Glutamatergic neuron (in vitro differentiated cells): ENCODE measurements at places on chromosomes 6 and 20.
A peak's percentile ranks its signal among the peaks of the same experiment; 100 is the strongest.

- DNase-seq, result no peak
These were observed 33.6 kb downstream of the MAFB start for GRCh38 chr20:40655451-40655850.

- DNase-seq, result no peak
These were observed 570 bp upstream of the FANCE start for GRCh38 chr6:35451354-35452182.

GRCh38 chr6:64081453-64081852, 445.9 kb downstream of the PHF3 start:
- DNase-seq, result no peak

DNA sequence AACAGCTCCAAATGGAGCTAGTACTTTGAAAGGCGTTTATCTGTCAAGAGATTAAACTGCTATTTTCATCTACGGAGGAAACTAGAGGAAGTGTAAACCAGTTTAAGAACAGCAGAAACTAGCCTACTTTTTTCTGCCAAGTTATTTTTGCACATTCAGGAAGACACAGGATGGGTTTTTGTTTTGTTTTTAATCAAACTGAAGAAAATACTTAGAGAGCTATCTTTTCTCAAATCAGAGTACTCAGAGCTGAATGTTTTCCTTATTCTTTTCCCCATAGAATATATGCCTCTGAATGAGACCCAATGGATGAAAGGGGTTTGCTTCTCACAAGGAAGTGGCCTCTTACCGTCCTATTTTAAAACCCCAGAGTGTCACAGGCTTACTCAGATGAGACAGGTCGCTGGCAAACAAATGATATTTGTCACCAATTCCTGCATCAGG, 538.5 kb downstream of the CD83 start:
- no peak for DNase-seq

DNA sequence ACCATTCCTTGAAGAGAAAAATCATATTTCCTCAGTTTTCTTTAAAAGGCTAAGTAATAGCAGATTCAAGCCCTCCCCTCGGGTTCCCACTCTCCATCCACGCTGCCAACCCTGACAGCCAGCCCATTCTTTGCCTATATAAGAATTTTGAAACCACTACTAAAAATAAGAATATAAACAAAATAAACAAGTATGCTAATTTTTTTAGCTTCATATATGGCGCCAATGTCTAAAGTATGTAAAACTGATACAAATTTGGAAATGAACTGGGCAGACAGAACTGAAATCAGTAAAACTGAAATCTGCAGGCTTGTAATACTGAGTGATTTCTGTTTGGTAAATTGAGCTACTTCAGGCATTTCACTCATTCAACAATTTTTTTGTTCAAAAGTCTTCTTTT, 19.0 kb downstream of the ELOVL2 start:
- no peak for DNase-seq

GRCh38 chr6:56399672-56400263, 152.4 kb upstream of the COL21A1 start:
- no peak for DNase-seq

GRCh38 chr6:8321671-8322404, 113.5 kb downstream of the SLC35B3 start:
- no peak for DNase-seq

- DNase-seq, result no peak
These were observed 9.2 kb upstream of the GABRR2 start for GRCh38 chr6:89324304-89324703.

DNA sequence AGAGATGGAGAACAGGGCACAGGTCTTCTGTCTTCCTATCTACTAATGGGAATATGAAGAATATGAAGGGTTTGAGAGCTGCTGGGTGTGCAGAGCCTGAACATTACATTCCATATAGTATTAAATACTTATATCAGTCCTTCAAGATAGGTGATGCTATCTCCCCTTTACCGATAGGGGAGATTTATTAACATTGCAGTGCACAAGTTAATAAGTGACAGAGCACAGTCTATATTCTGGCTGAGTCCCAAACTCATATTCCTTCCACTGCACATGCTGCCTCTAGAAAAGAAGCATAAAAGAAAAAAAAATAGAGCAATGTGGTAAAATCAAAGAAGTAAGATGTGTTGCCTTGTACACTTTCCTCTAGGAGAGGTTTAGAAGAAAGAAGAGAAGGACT, 18.5 kb upstream of the KIAA0408 start:
- DNase-seq, result no peak

GRCh38 chr20:46552460-46553420, 2.3 kb upstream of the OCSTAMP start:
- no peak for DNase-seq

DNA sequence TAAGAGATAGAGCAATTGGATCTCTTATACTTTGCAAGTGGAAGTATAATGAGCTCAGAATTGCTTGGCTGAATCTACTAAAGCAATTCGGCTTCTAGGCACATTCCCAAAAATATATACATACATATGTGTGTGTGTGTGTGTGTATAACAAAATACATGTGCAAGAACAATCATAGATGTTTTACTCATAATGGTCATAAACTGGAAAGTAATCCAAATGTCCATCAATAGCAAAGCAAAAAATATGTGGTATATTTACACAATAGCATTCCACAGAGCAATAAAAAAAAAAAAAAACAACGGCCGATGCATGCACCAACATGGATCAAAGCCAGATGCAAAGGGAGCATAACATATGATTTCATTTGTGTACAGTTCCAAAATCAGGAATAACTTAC, 707.9 kb downstream of the RFPL4B start:
- DNase-seq, result no peak

- no peak for DNase-seq
These were observed 45.1 kb downstream of the GABRR2 start for GRCh38 chr6:89269981-89270380.

DNA sequence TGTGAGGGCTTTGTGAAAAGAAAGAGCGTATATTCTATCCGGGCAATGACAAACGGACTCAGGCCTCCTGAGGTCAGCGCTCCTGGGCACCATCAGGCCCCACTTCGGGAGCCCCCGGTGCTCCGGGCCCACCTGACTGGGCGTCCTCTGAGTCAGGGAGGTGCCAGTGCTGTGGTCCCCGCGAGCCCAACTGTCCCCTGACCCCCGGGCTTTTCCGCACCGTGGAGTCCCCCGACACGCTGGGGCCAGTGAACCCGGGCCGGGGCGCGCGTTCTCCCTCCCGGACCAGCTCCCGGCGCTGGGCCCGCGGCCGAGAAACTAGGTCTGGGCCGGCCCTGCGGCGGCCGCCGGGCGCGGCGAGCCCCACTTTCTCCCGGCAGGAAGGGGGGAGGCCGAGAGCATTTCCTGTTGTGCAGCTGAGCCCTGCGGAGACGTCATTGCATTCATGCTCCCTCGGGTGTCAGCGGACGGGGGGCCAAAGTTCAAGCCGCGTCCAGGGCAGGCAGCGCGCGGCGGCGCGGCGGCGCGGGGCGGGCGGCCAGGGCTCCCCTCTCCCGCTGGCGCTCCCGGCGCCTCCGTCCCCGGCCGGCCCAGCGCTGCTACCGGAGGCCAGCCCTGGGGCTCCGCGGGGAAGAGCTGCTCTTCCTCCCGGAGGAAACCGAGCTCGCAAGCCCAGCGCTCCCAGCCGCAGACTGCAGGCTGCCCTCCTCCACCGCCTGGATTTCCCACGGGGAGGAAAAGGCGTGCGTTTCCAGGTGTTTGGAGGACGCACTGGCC, 18.3 kb downstream of the HIVEP2 start:
- peak; percentile 82 for DNase-seq

GRCh38 chr6:6556738-6557503, 31.6 kb upstream of the LY86 start:
- peak; percentile 48 for DNase-seq

DNA sequence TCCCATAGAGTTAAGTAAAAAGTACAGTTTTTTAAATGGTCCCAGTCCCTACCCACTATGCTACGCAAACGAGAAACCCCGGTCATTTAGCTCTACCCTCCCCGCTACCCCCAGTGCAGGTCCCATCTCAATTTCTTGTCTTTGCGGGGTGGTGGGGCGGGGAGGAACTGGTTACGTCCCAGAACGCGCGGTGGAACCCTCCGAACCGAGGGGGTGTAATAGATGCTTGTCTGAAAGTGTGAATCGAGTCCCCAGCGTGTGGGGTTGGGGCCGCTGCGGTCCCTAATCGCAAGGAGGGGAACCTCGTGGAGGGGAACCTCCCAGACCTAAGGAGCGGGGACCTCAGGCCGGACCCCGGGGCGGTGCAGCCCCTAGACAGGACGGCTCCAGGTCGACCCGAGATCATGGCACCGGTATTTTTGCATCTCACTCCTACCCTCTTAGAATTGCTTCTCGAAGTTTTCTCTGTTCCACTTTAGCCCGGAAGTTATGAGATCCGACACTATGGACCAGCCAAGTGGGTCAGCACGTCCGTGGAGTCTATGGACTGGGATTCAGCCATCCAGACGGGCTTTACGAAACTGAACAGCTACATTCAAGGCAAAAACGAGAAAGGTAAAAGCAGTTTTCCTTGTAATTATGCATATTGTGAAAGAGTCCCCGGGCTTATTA, 779 bp downstream of the HEBP2 start:
- peak; percentile 26 for DNase-seq

- DNase-seq, result no peak
These were observed 174.5 kb downstream of the LINC00237 start for GRCh38 chr20:20931632-20932031.

GRCh38 chr20:16528078-16528477, 45.2 kb downstream of the KIF16B start:
- DNase-seq, result no peak

DNA sequence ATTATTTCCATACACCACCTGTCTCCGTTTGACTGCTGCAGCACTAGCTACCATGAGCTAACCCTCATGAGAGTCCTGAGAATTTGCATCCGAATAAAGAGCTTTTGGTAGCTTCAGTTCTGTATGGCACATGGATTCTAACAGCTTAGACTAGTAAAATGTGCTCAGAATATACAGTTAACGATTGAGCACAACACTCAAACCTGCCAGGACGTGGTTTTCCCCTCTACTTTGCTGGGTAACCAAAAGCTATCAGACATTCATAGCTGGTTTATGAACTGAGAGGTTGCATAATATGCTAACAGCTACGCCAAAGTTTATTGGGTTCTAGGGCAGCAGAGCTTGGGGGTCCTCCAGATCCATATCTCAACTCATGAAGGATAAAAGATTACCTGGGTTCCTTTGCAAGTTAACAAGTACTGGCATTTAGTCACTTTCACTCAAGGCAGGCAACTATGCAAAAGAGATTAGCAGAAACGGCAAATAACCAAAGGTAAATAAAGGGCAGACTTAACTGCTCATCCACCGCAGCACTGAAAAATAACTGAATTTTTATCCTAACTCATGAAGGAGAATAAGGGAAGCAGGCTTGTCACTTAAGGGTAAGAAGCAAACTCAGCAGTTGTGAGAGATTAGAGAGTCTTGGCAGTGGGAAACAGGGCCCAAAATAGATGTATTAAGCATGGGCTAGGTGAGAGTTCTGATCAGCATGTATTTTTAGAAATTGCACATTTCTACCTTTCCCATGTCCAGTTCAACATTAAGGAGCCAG, 29.4 kb downstream of the NUDT3 start:
- DNase-seq, result no peak

DNA sequence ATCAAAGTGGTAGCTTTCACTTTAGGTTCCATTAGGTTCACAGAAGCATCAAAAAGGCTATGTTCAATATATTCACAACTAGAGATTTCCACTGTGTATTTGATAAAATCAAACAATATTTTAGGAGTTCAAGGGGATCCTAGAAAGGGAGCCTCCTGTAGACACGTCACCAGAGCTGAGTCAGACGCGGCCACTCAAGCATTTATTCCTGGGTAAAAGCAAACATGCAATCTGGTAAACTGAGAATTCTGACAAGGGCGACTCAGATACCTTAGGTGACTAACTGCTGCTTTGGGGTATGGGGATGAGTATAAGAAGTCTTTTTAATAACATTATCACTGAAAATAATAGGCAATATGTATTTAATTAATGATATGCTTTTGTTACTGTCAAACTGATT, 118.7 kb upstream of the HMGN3 start:
- DNase-seq, result no peak

- DNase-seq, result no peak
These were observed 70.4 kb downstream of the FYN start for GRCh38 chr6:111802720-111803330.

- no peak for DNase-seq
These were observed 117.4 kb downstream of the VEGFA start for GRCh38 chr6:43887340-43887858.

DNA sequence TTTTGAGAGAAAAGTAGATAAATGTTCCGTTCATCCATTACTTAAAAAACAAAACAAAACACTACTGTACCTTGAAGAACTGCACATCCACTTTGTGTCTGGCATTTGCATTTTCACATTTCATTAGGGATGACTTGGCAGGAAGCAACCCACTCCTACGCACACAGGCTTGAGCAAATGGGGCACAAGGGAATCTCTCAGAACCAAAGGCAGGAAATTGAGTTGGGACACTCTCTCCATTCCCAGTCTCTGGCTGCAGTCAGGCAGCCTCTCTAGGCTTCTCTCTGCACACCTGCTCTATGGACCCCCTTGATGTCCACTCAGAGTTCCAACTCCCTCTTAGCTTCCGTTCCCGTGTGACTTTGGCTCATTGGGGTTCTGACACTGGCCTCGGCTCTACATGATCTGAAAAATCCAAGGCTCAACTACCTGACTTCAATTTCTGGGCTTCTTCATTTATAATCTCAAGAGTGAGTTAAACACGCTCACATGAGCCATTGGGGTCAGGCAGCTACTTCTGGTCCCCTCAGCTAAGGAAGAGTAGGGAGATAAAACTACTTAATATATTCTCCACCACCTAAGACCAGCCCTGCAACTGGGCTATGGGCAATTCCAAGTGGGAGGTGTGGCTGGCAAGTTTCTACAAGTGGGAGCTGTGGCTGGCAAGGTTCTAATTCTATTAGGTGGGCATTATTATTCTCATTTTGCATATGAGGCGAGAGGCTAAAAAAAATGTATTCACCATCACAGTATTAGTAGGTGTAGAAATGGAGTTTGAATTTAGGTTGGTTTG, 251.9 kb downstream of the SOD2 start:
- no peak for DNase-seq
